Suppressor macrophage treated with lipopolysaccharide for 4 hours (primary cell): ENCODE measurements at places on chromosomes 3 and 15.

DNA sequence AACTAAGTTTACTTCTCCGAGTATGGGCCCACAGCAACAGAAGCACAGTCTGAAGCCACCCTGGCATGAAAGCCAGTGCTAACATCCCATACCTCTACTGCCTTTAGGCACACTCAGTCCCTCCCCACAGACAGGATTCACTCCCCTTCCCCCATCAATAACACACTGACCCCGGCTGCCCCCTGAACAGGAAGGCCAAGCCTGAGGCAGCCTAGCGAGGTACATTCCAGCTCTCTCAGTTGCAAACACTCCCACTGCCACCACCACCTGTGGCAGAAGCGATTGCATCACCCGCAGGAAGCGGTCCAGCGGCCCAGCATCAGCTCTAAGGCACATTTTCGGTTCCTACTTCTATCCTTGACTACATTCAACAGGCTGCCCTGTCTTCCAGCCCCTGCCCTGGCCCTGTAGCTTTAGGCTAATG is 7.0 kb upstream of the BMF start:
- peak; percentile 79 for DNase-seq

DNA sequence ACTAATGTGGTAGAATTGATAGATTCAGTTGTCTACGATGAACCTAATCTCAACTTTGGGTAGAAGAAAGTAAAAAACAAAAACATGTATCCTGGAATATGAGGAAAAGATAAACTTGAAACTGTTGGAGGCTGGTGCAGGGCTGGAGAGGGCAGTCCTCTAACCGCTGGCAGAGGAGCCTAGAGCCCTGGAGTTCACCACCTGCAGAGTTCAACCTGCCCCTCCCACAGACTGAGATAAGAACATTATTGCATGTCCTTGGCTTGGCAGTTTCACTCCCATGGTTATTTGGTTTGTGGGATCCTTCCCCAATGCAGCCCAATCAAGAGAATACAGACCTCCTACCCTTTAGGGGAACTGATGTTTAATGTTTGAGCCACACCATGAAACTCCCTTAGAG is 53.2 kb upstream of the GATM start:
- DNase-seq = no peak

- no peak for DNase-seq
Observed at GRCh38 chr3:62631488-62631887, 243.7 kb downstream of the CADPS start.

DNA sequence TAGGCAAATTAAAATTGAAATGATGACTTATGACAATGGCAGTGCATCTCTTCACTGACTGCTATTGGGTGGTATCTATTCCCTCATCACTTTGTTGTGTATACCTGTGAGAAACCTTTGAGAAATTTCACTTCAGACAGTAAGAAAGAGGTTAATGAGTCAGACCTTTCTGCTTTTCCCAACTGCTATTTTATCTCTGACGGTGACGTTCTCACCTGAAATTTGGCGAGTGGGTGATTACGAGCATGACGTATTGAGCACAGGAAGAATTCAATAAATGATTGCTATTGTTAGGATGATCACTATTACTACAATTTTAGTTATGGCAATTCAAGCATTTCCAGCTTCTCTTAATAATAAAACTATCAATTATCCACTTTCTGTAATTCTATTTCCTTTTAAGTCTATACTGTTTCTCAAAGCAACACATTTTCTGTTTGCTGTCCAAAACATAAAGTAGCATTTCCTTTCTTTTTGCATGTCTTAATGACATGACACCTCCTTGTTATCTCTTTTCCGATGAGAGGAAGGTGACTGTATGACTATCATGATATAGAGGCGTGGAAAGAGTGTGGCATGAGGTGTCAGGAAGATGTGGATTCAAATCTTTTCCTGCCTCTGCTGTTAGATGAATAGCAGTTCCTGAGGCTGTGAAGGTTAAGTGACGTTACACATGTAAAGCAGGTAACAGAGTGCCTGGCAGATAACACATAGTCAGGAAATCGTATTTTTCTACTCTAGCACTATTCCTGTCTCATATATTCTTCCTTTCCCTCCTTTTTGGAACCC is 504.9 kb upstream of the SEMA6D start:
- DNase-seq = no peak

GRCh38 chr3:55434789-55435188 is 52.3 kb downstream of the WNT5A start:
- peak; percentile 53 for DNase-seq
